Fibroblast of skin of right biceps (primary cell): ENCODE measurements at places on chromosomes 12 and 14.

- peak; percentile 66 for DNase-seq
These were observed 10.6 kb upstream of the PYGL start for GRCh38 chr14:50954811-50955372.

DNA sequence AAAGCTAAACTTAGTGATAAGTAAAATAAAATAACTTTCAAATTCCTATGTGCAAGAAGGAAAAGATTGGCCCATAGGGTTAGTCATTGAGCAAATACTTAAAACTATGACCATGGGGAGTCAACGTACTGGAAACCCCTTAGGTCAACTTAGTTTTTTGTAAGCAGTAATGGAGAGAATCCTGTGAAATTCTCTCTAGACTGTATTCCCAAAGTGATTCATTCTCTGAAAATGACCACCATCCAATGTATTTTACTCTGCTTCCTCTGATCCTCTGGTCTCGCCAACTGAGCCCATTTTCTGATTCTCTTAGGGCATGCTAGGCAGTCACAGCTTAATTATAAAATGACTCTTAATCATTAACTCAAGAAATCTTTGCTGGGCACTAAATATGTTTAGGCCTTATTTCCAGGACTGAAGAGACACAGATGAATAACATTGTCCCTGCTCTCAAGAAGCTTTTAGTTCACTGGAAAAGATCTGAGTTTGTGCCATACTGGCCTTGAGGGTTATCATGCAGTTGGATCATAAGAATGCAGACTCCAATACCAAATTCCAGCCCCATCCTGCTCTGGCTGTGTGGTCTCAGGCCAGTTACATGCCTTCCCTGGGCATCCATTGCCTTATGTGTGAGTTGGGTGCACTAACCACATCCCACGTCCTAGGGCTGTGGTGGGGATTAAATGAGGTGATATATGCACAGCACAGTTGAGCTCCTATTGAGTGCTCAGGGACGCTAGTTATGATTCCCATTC is 732.4 kb downstream of the AACS start:
- DNase-seq: no peak

DNA sequence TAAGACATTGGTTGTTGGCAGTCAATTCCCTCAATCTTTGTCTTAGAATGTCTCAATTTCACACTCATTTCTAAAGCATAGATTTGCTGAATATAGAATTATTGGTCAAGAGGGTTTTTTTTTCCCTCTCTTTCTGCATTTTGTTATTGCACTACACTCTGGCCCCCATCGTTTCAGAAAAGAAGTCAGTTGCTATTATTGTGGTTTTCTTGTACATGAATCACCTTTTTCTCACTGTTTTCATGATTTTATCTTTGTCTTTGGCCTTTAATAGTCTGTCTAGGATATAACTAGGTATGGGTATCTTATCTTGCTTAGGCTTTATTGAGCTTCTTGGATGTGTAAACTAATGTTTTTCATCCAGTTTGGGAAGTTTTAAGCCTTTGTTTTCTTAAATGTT is 194.3 kb upstream of the DAAM1 start:
- peak; percentile 23 for DNase-seq

- peak; percentile 9 for DNase-seq
These were observed 35.2 kb upstream of the MDGA2 start for GRCh38 chr14:47710581-47710980.

DNA sequence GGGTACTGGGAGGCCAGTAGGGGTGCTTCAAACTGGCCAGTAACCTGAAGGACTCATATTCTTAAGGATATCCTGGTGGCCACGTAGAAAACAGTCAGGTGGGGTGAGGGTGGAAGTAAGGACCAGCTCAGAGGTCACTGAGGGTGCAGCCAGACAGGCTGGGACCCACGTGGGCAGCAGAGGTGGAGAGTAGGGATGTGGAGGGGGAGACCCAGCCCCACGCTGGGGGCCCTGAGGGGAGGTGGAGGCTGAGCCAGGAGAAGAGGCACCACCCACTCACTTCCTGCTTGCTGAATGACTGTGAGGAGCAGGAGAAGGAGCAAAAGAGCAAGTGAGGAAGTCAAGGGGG is 12.6 kb upstream of the SERPINA3 start:
- DNase-seq: no peak

GRCh38 chr12:6615802-6616201 is 8.6 kb upstream of the CHD4 start:
- no peak for DNase-seq

DNA sequence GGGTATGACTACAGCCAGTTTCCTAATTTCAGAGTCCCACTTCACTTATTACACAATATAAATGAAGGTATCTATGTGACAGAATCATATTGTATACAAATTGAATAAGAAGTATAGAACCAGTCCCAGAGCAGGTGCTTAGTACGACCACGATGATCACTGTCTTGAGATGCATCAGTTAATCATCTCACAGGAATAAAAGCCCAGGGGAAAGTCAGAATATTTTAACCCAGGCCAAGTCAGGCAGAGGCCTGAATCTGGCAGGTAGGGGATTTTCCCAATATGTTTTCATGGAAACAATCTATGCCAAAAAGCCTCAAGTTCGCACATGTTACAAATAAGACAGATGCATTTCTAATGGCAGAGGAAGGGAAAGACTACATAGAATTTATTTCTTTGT is 758.4 kb downstream of the BCL11B start:
- DNase-seq: no peak

DNA sequence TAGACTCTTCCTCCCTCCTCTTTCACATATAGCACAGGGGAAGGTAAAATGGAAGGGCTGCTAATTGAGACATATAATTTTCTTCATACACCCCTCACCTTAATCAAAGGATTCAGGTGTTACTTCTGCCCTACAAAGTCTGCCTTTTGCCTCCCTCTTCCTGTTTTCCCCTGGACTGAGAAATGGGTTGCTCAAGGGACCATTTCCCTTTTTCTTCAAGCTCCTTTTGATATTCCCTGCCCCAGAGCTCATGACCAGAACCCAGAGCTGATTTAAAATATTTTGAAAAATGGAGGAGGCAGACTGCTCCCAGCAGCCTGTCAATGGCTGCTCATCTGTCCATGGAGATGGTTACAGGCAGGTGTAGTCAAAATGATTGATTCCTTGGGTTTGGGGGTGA is 6.3 kb upstream of the PIP4K2C start:
- no peak for DNase-seq

- no peak for DNase-seq
These were observed 218.5 kb downstream of the FUT8 start for GRCh38 chr14:65631040-65631439.

DNA sequence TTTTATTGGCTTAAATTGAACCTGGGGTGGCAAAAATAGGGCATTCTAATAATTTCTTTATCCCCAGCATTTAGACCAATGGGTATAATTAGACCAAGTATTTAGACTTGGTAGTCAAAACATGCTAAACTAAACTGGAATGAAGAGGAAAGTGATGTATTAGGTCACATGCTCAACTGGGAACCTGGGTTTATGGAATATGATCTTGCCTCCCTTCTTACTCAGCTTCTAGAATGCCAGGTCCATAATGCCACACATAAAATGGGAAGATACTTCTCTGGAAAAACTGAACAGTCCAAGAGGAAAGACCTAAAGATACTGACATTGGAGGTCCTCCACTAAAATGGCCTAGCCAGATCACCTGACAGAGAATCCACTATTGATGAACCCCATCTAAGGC is 6.2 kb upstream of the BIN2 start:
- peak; percentile 13 for DNase-seq

- DNase-seq: no peak
These were observed 14.7 kb upstream of the DHRS4 start for GRCh38 chr14:23938823-23939222.

GRCh38 chr14:34693228-34693939 is 21.0 kb downstream of the CFL2 start:
- no peak for DNase-seq

DNA sequence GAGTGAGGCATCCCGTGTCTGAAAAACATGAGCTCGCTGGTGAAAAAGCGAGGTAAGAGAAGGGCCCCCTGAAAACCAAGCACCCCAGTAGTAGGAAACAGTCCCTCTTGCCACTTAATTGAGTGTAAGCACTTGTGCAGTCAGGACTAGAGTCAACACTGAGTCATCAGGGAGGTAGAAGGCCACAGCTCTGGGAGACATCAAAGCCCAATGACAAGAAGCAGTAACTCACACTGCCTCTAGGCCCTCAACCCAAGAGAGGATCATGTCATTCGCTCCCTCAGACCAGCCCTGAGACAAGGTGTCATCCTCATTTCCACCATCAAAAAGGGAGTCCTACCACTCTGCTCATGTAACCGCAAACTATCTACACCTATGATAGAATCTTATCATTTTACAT is 17.8 kb downstream of the POMT2 start:
- peak; percentile 59 for DNase-seq

DNA sequence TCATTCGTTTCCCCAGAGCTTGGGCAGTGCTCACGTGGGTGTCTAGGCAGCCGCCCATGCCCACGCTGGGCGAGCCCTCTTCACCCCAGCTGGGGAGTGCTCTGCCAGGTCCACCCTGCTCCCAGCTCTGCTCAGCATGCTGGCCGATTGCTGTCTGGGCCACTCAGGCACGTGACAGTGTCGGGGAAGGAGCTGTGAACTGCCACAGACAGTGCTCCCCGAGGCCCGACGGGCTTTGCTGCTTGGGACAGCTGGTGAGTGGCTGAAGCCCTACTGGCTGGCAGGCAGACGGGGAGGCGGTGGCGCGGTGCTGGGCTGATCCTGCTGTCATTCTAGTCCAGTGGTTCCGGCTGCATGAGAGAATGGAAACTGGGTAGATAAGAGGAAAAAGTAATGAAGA is 15.8 kb downstream of the NOC4L start:
- no peak for DNase-seq

DNA sequence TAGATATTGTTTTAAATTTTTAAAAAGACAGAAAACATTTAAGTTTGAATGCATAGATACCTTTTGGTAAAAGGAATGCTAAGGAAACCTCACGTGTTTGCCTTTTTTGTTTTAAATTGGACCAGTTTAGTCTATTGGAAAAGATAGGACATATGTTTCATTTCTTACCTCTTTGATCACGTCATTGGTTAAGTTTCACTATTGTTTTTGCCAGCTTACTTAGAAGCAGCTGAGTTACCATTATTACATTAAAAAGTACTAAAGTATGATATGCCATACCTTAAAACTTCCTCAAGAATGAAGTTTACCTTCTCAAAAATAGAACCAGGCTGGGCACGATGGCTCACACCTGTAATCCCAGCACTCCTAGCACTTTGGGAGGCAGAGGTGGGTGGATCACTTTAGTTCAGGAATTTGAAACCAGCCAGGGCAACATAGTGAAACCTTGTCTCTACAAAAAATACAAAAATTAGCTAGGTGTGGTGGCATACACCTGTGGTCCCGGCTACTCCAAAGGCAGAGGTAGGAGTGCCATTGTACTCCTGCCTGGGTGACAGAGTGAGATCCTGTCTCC is 54.4 kb downstream of the SRGAP1 start:
- no peak for DNase-seq

- no peak for DNase-seq
These were observed 36.1 kb downstream of the DHX37 start for GRCh38 chr12:124952801-124953200.

GRCh38 chr14:51547701-51548100 is 104.0 kb upstream of the FRMD6 start:
- no peak for DNase-seq

- peak; percentile 17 for DNase-seq
These were observed 64.8 kb downstream of the WSCD2 start for GRCh38 chr12:108193917-108194316.

DNA sequence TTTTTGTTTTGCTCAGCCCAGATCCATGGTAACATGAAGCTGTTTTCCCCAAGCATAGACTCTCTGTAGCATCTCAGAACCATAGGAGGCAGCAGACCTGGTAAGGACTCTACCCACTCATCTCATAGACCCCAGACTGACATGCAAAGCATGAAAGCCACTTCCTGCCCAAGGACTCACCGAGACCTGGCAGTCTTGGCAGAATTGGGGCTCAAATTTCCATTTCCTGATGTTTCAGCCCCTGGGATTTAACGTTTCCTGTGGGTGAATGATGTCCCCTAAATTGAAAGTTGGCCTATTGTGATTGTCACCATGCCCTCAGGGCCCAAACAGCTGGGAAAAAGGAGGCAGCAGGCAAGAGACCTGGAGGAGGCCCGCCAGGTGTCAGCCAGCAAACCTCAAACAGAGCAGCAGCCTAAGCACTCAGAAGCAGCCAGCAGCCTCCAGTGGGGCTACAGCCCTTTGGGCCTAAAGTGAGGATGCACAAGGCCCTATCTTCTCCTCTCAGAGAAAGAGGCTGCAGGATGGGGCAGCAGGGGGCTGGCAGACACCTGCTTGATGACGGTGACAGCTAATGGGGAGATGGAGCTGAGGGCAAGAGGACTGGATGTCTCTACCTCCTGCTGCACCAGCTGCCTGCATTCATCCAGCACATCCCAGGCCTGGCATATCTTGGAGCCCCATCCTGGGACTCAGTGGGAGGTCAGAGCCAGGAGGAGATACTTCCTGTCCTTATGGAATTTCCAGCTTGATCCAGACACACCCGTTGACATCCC is 8.5 kb downstream of the KRT85 start:
- DNase-seq: peak; percentile 20
